ENCODE measurements at places on chromosomes 4 and X. TPM values are rescaled to one million over a fixed set of nuclear protein-coding genes. Genes with fewer than 3 reads are reported as not detected.
A peak's percentile ranks its signal among the peaks of the same experiment; 100 is the strongest.

DNA sequence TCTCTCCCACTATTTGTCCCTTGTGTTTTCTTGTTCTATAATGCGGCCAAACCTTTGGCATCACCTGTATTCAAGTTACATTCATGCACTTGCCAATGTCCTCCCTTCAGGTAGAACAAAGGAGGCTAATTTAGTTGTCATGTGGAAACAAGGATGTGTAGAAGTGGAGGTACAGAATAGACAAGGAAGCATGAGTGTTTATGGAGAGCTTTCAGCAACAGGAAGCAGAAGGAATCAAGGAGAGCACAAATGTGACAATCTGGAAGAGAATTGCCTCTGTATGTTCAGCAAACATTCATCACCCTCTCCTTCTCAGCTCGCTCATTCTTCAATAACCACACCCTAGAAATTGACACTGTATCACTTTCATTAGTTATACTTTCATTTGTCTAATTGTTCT, 103.4 kb downstream of the SLC7A11 start:
- DNase-seq = no peak

SLITRK4 gene
- total RNA-seq = not detected

- DNase-seq = no peak
Observed at GRCh38 chr4:24927049-24927448, 14.2 kb upstream of the CCDC149 start.

- peak; percentile 72 for DNase-seq
Observed at GRCh38 chr4:1910643-1911042, 39.5 kb downstream of the NSD2 start.

RNF212 gene
- 2.5 TPM for total RNA-seq

UGT2B10 gene
- total RNA-seq = not detected

PNCK gene
- total RNA-seq = not detected

SOX3 gene
- not detected for total RNA-seq

FAM9B gene
- not detected for total RNA-seq

DNA sequence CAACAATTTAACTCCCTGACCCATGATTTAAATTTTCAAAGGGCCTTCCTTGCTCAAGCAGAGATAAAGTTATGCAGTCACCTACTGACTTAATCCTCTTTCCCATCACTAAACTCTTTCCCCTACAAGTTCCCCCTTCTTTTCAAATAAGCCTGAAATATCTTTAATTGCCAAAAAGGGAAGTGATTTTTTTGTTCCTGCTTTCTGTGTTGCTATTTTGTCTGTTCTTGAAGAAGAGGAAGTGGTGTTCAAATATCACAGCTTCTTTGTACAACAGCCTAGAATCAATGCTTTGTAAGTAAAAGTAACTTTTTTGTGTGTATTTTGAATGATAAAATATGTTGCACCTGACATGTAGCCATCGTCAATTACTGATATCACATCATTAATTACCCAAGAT, 595.9 kb downstream of the CENPC start:
- no peak for DNase-seq

TAPT1 gene
- total RNA-seq = 16.8 TPM

DNA sequence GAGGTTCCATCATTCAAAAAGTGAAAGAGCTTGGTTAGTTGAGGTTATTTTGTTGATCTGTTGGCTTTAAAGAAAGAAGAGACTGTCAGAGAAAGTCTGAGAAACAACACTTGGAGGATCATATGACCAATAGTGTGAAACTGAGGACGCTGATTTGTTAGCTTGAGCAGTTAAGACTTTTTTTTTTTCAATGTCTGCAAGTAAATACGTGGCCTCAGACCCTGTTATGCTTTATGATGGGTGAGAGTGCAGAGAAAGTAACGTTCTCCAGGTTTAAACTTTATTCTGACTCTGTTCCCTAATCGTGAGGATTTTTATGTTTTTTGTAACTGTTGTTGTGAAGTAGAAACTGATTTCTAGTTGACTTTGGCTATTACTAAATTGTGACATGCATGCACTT, 45.9 kb downstream of the GAB1 start:
- DNase-seq = no peak

PGAM4 gene
- not detected for total RNA-seq

DNA sequence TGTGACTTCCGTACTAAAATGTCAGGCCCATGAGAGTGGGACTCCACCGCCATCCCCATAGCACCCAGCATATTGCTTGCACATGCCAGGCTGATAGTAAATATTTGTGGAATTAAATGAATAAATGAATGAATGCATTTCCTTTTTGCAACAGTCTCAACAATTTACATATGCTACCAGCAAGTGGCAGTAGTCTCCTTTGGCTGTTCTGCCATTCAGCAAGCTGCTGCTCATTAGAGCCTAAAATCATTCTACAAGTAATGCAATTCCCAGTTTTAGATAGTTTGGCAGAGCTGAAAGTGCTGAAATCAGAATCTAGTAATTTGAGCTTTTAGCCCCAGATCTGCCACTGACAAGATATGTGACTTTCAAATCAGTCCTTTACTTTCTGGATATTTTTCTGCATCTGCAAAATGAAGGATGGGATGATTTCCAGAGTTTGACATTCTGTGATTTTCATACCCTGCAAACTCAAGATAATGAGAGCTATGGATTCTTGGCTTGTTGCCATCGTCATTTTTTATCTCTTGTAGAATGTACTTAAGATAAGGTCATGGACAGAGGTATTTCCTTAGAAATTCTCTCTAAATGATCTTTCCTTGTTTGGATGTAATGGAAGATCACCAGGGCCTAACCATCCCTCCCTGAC, 35.7 kb upstream of the INTS6L start:
- peak; percentile 63 for DNase-seq

GRCh38 chr4:47071901-47072341, 40.6 kb downstream of the GABRB1 start:
- peak; percentile 3 for DNase-seq

GRCh38 chr4:98744372-98745150, 86.2 kb upstream of the TSPAN5 start:
- DNase-seq = no peak

GRCh38 chrX:48045410-48046311, 25.8 kb downstream of the ZNF630 start:
- DNase-seq = peak; percentile 65

- peak; percentile 62 for DNase-seq
Observed at GRCh38 chr4:110589297-110589696, 33.6 kb downstream of the PITX2 start.

DNA sequence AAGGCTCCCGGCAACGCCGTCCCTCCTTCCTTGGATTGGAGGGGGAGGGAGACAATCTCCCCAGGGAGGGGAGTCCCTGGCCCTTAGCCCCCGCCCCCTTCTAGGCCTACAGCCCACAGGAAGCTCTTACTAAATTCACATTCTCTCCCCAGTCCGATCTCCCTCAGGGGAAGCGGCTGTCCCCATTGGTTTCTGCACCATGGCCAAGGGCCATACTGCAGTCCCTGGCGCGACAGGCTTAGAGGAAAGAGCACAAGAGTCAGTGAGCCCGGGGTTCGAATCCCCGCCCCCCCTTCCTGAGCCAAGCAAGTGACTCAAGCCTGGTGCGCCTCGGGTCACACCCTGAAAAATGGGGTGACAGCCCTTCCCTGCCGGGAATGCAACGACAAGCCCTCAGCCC, 1.1 kb downstream of the ABLIM2 start:
- no peak for DNase-seq

GRCh38 chr4:1032861-1033260, 21.4 kb downstream of the FGFRL1 start:
- DNase-seq = no peak

CD99L2 gene
- total RNA-seq = 71.7 TPM
